ENCODE measurements at places on chromosomes 3 and 15.

DNA sequence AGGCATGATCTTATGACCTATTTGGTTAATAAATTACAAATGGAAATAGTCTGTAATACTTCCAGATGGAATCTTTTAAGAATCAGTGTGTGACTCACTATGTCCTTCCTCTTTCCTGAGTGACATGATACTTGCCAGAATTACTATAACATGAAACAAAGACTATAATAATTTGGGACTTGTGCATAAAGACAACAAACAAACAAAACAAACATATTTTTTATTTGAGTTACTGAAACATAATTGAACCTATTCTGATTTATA, 1268.1 kb downstream of the OTOL1 start:
- no peak for DNase-seq

DNA sequence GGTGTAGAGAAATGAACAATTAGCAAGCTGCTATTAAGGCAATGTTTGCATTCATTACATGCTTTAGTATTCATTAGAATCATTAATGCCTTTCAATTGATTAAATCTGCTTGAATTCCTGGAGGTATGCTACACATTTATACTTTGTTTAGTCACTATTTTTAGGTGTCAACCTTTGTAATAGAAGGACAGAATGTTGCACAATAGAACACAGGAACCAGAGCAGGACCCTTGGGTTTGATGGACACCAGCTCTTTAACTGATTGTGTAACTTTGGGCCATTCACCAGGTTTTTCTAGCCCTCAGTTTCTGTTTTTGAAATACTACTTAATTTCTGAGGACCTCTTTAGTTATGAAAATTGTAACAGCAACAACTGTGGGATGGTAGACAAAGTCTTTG, 317.6 kb upstream of the UMPS start:
- DNase-seq = no peak

GRCh38 chr3:74387111-74387735, 227.2 kb downstream of the CNTN3 start:
- DNase-seq = no peak

DNA sequence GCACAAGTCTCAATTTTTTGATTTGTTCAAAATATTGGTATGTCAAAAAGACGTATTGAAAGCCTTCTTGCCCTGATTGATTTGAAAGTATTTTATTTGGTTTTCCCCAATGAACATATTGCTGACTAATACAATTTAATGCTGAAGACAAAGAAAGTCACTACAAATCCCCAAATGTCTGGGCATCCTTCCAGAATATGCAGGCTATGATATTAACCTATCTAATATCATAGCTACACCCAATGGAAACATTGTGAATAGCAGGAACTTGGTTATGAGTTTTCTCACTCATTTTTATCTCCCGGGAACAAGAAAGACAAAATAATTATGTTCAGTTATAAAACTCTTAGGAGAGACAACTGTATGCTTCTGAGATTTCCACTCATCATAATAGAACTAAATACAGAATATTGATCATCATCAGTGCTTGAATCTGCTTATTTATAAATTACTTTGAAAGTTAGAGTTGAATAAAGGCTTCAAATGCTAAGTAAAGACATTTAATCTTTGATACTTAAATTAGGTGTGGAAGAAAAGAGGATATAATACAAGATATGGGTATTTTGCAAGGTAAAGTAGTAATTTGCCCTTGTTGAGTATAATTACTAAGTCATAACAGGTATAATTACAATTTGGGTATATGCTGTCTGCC, 483.9 kb downstream of the RBMS3 start:
- no peak for DNase-seq

GRCh38 chr15:57146506-57147201, 228.2 kb downstream of the TCF12 start:
- DNase-seq = no peak

DNA sequence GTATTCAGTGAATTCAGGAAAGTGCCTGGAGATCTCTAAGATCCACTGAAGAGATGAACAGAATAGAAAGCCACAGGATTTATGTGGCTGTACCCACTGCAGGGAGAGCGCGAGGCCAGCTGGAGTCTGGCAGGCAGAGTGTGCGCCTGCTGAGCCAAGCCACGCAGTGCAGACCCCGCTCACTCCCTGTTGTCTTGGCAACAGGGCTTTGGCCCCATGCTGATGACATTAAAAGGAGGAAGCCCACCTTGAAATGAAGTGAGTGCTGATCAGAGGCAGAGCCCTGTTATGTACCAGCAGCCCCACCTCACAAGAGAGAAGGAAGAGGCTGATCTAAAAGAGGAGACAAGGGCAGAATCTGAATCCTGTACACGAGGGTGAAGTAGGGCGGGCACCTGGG, 36.7 kb downstream of the PXYLP1 start:
- no peak for DNase-seq

DNA sequence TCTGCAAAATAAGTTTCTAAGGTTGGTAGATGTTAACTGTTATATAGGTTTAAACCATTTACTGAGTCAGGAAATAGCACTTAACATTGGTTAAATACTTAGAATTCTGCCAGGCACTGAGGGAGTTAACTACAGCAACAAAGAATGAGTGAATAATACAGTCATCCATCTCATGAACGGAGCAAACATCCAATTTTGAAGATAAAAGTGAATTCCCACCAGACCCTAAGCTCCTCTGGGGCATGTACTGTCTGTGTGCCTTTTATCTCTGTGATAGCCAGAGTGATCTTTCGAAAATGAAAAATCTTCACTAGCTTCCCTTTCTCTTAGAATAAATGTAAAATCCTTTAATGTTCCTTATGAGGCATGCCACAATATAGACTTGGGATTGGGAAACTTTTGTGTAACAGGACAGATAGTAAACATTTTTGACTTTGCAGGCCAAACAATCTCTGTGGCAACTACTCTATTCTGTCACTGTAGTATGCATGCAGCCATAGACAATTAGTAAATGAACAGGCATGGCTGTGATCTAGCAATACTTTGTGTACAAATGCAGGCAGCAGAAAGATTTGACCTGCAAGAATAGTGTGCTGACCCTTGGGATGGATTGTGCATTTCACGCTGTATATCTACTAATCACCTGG, 294.5 kb upstream of the LMCD1 start:
- no peak for DNase-seq

DNA sequence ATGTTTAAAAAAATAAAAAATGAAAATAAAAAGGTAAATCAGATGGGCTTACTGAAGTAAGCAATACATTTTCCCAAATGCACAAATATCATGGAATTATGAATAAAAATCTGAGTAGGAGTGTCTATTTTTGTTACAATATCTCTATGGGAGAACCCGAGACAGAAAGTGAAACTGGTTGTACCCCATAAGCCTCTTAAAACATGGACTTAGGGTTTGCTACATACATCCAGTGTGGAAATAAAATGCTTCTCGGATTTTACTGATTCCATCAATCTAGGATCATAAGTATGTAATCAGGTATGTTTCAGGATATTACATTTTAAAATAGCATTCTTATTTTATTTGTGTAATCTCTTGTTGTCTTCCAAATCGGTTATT, 177.8 kb upstream of the CDIN1 start:
- DNase-seq = no peak

GRCh38 chr15:37143351-37143750, 43.0 kb upstream of the MEIS2 start:
- no peak for DNase-seq

GRCh38 chr3:154656486-154656885, 226.5 kb upstream of the GPR149 start:
- DNase-seq = no peak

- DNase-seq = no peak
Measured at GRCh38 chr3:64340641-64341101, 115.4 kb upstream of the PRICKLE2 start.

- no peak for DNase-seq
Measured at GRCh38 chr3:116749388-116749787, 39.8 kb downstream of the TUSC7 start.

GRCh38 chr15:40398413-40398873, 7.2 kb upstream of the IVD start:
- DNase-seq = no peak

DNA sequence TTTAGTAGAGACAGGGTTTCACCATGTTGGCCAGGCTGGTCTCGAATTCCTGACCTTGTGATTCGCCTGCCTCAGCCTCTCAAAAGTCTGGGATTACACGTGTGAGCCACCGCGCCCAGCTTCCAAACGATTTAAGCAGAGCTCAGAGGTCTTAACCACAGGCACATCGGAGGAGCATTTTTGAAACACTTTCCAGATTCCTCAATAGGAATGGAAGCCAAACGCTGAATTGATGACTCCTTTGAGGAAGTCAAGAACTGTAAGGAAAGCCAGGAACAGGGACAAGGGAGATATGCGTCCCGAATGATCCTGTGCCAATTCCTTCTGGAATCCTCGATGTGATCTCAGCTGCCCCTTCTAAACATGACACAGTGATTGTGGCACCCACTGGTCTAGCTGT, 40.0 kb downstream of the TRH start:
- DNase-seq = no peak

GRCh38 chr15:48315041-48315440, 16.2 kb upstream of the DUT start:
- DNase-seq = no peak

DNA sequence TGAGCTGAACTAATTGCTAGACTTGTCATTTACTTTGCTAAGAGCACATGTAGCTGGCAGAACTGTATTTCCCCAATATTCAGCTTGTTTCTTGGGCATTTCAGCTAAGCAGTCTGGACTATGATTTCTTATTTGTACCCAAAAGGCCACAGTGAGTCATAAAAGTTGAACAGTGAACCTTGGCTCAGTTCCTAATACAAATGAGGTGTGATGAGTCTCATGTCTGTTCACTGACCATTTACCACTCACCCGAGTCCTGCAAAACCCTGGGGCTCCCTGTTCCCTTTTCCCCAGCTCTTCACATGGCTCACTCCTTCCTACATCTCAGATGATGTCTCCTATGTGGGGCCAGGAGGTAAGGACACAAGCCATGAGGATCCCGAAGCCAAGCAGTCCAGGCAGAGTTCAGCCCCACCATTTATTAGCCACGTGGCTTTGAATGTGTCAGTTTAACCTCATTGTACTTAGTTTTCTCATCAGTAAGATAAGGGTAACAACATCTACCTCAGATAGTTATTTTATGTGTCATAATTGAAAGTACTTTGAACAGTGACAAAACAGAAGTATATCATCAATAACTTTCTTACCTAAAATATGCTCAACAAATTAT, 239.3 kb downstream of the IL5RA start:
- no peak for DNase-seq

DNA sequence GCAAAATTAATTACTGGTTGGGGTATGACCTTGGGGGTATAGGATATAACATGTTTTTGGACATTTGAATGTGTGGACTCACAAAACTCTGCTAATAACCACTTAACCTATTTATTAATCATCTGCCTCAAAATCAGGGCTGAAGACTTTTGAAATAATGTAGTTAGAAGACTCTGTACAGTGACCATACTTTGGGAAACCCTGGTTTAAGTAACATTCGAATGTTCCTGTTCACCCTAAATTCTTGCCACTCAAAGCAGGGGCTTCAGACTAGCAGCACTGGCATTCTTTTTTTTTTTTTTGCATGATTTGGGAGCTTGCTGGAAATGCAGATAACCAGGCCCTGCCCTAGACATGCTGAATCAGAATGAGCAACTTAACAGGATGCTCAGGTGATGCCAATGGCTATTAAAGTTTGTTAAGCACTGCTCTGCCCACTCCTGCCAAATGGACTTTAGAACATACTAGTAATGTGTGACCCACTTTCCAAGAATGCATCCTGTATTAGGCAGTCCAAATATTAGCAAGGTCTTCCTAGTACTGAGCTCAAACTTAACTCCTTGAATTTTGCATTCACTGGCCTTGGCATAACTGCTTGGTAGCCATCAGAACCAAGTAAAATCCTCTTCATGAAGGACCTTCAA, 12.7 kb upstream of the ST3GAL6 start:
- DNase-seq = no peak

GRCh38 chr3:99895703-99896441, 78.2 kb downstream of the CMSS1 start:
- no peak for DNase-seq

- no peak for DNase-seq
Measured at GRCh38 chr3:123576122-123576521, 8.7 kb downstream of the HACD2 start.

DNA sequence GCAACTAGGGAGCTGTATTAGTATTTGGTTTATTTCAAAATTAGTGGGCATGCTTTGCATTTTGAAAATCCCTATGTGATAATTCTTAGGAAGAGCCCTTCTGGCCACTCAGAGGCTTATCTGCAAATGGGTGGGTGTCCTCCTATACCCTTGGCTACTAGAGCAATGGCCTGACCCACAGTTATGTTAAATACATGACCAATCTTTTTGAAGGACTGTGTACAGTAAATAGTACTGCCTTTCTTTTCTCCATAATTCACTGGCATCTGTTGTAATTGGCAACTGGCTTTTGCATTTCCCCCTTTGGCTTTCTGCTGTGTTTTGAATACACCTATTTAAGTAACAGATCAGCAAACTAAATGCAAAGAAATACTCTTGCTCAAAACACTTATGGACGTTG, 175.4 kb downstream of the ANXA2 start:
- DNase-seq = no peak

DNA sequence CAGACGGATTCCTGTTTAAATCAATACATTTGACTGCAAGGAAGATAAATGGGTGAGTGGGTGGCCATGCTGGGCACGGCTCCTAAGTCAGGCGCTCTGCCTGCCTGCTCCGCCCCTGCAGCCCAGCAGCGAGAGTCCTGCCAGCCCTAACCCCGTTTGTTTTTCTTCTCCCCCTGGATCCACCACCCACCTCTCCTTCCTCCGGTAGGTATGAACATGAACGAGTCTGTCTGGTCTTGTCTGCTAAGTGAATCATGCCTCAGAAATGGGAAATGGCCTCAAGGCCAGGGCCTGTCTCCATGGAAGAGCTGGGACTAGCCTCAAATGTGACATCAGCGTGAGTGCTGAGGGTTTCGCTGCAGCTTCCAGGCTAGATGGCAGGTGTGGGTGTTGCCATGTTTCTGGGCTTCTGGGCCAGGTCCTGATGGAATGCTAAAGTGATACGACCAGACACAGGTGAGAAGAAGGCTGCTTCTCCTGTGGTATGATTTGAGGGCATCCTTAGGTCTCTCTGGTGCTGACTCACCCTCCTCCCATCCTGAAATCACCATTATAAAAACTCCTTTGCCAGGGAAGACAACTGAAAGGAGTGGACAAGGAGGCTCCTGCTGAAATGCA, 5.6 kb upstream of the FEM1B start:
- peak; percentile 31 for DNase-seq

GRCh38 chr15:78205856-78206255, 28.5 kb downstream of the ACSBG1 start:
- DNase-seq = no peak

DNA sequence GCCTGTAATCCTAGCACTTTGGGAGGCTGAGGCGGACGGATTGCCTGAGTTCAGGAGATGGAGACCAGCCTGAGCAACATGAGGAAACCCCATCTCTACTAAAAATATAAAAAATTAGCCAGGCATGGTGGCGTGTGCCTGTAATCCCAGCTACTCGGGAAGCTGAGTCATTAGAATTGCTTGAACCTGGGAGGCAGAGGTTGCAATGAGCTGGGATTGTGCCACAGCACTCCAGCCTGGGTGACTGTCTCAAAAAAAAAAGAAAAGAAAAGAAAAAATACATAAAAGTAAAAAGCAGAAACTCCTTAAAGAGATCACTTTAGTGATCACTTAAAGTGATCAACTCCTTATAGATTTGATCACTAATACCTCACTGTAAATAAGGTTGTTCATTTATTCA, 78.0 kb downstream of the GMPS start:
- DNase-seq = no peak
